ENCODE measurements at places on chromosomes 5 and 9.

DNA sequence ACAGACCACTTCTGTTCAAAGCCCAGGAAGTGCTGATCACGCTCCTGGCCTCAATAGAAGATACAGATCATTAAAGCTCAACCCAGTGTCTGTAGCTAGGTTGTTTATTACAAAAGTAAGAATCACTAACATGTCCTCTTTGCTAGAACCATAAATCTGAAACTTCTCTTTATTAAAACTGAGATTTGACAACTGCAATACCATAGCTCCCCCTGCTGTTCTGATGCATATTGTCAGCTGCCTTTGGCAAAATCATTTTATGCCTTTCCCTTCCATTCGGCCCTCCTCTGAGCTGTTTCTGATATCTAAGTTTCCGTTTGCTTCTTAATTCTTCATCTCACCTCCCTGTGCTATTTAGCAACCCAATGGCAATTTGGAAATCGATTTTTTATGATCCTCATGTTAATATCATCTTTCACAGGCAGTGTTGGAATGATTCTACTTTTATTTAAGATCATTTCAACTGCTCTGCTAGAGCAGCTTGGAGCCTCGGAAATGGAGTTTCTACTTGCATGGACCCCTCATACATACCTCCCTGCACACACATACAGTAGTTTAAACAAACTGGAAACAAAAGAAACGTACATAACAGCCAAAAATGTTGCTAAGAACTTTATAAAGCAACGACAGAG lies 998.8 kb downstream of the MAT2B start:
- DNase-seq = peak; percentile 19

DNA sequence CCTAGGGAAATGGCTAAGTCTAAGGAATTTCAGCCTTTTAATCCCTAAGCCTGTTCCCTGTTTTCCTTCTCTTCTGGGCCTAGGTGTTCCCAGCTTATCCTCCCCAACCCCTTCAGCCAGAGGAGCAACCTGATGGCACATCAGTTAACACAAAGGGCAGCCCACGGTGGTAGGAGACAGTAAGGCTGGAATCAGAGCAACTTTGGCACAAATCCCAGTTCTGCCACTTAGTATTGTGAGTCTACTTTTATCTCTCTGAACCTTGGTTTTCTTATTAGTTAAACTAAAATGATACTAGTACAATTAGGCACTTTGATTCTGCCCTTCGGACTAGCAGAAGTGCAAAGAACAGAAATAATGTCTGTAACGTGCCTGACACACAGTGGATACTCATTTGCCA lies 246.8 kb downstream of the SAXO1 start:
- DNase-seq = no peak

GRCh38 chr5:119037496-119038215 lies 33.2 kb upstream of the DMXL1 start:
- no peak for DNase-seq

- no peak for DNase-seq
Measured at GRCh38 chr5:6744841-6745705, 31.8 kb downstream of the TENT4A start.

DNA sequence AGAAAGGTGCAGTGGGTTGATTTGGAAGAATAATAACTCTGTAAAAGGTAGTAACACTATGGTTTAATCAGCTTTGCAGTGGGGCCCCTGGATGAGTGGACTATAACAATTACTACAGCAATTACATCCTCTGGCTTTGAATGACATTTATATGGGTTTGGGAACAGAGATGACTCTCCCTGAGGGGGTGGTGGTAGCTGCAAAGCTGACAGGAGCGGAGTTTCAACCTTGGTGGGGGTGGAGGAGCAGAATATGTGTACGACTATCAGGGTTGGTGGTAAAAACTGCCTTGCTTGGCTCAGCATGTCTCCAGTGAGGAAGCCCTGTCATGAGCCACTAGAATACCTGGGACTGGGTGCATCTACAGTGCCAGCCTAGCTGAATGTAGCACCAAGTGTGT lies 28.3 kb upstream of the NR3C1 start:
- DNase-seq = no peak

DNA sequence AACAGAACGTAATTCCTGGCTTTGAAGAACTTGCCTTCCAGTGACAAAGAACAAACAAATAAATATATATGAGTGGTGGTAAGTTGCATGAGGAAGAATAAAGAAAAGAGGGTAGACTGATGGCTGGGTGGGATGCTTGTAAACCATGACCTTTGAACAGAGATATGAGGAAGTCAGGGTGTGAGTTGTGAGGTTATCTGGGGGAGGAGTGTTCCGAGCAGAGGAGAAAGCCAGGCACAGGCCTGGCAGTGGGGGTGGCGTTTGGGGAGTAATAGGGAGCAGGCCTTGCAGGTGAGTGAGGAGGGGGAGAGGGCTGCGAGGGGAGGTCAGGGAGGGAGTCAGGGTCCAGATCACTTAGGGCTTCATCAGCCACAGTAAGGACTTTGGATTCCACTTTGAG lies 213.4 kb downstream of the PTTG1 start:
- no peak for DNase-seq

DNA sequence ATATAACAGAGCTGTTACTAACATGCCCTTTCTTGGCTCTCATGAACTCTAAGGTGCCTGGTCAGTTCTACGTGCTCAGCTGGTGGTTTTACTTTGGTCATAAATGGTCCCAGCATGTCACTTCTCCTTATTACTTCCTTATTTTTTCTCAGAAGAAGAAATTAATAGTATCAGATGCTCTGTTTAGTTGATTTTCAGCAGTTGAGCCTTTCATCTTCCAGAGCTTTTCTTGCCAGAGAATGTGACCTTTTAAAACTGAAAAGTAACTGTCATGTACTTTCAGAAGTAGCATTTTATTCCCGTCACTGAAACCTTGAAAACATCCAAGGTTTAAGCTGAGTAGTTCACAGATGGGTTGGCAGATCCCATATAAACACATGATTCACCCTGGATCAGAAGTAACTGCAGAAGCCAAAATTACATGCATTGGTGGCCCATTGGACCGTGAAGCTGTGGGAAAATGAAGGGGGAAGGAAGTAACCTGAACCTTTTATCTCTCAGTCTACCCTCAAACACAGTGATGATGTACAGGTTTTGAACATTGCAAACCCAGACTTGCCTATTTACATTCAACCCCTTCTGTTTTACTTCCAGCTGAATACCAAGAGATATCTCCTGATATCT lies 50.5 kb downstream of the HACD4 start:
- DNase-seq = no peak

GRCh38 chr9:118362596-118362995 lies 658.4 kb downstream of the TLR4 start:
- no peak for DNase-seq

DNA sequence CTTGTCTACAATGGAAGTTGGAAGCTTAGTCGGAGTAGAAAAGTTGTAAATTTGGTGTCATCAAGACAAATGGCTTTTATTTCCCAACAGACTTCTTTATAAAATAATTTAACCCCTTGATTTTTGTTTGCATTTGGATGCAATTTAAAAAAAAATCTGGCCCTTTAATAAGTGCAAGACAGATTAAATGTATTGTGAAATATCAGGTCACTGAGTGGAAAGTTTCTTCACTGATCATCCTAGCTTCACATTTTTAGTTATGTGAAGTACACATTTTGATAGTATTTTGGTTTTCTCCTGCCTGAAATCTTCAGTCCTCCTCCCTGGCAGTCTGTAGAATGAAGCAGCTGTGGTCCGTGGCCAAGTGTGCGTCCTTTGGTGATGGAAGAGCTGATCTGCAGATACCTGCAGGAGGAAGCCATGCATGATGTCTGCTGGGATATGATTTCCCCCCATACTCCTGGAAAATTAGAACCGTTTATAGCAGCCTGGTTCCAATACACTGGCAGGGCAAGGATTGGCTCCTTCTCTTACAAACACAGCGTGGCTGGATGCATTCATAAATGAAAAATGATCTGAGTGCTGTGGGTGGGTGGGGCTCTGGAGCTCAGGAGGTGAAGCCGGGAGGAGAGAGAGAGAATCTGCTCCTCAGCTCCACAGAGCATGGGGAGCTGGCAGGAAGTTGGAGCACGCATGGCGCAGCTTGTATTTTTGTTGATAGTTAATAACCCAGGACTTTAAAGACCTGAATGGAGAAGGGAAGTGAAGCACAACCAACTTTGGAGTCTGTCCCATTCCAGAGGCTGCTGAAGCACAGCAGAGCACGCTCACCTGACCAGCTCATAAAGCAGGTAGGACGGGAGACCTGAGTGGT lies 238.4 kb downstream of the GOLPH3 start:
- DNase-seq = no peak

- no peak for DNase-seq
Measured at GRCh38 chr9:37449862-37450632, 15.2 kb downstream of the ZBTB5 start.

DNA sequence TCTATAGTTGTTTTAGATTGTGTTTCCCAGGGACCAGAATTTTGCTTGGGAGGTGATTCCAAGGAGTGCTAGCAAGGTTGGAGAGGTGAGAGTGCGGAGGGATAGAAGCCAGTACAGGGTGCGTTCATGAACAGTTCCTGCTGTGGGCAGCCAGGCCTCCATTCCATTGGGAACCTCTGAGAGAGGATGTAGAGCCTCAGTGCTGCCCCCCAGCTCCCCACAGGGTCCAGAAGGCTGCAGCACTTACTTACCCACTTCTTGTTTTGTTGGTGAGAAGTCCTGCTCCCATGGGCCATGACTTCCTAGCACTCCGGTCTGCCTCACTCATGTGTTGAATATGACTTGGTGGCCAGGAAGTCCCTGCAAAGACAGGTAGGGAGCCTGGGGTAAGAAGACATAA lies 128.2 kb upstream of the GAS1 start:
- DNase-seq = no peak

DNA sequence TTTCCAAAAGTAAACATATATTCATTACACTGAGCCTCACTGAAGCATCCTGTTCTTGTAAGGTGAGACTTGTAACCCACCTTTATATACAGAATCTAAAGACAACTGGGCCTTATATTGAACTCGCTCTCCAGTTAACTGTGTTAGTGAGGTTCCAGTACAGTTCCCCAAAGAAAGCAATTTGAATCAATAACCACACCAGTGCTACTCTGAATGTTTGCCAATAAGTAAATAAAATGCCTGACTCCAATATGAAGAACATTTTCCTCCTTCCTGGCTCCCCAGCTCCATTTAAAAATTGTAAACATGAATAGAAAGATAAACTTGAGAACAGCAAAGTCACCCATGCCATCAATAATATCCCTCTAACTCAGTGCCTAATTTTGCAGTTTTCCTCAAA lies 50.1 kb downstream of the FBXW11 start:
- DNase-seq = no peak

GRCh38 chr5:132358775-132359174 lies 10.7 kb upstream of the SLC22A5 start:
- DNase-seq = no peak

- DNase-seq = no peak
Measured at GRCh38 chr5:162496100-162496808, 428.7 kb downstream of the GABRG2 start.

DNA sequence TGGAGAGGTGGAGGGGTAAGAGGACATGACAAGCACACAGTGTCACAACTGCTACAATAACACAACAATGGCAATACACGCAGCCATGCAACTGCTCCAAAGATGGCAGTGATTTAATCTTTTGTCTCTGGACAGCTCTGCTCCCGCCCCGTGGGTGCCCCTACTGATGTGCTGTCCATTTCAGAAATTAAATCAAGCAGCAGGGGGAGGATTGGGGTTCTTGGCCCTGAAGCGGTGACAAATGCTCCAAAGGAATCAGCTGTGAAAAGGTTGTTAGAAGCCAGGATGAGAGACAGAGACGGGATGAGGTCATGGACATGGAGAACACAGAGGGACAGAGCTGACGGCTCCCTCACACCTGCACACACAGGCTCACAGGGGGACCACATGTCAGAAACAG lies 22.6 kb downstream of the CNTFR start:
- no peak for DNase-seq

DNA sequence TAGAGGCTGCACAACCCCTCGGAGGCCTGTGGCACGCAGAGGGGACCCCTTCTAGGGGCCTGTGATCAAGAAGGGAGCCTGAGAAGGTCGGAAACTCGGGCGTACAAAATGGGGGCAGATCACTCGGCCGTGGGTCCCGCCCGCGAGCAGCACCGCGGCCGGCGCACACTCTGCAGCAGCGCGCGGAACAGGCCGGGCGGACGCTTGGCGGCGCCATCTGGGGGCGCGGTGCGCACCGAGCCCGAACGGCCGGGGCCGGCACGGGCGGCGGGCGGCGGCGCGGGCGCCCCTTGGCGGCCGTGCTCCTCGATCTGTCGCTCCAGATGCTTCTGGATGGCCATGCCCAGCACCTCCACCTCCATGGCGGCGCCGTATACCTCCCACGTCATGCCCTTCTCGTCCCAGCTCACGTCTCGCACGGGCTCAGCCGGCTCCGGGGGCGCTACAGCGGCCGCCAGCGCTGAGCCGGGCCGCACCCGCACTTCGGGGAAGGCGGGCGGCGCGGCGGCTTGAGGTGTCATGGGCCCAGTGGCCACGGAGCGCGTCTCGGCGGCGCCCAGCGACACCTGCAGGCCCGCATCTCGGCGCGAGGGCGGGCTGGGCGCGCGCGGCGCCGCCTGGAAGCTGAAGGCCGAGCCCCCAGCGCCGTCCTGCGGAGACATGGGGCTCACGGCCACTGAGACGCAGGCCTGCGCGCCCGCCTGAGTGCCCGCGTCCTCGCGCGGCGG lies 13.1 kb downstream of the GPRIN1 start:
- no peak for DNase-seq

GRCh38 chr9:125169895-125170294 lies 19.7 kb downstream of the PPP6C start:
- no peak for DNase-seq

- DNase-seq = no peak
Measured at GRCh38 chr5:115243412-115243811, 19.3 kb downstream of the PGGT1B start.

- no peak for DNase-seq
Measured at GRCh38 chr9:137711678-137712105, 92.9 kb downstream of the EHMT1 start.

GRCh38 chr5:102865510-102866236 lies 110.6 kb downstream of the PAM start:
- peak; percentile 36 for DNase-seq

DNA sequence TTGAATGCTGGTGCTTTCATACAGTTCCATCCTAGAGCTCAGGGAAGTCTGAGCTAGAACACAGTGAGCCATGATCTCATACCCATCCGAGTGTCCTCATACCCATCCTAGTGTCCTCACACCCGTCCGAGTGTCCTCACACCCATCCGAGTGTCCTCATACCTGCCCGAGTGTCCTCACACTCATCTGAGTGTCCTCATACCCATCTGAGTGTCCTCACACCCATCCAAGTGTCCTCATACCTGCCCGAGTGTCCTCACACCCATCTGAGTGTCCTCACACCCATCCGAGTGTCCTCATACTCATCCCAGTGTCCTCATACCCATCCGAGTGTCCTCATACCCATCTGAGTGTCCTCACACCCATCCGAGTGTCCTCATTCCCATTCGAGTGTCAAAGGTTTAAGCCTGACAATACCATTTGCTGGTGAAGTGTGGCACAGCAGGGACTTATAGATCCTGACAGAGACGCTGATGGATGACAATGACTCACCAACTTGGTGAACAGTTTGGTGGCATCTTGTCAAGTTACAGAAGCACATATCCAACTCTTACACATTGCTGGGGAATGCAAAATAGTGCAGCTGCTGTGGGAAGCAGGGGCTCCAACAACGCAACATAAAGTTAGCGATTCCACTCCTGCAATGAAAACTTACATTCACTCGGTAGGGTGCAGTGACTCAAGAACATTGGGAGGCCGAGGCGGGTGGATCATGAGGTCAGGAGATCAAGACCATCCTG lies 77.0 kb upstream of the COL5A1 start:
- DNase-seq = no peak

Measured in NCI-H1436 (cell line).